ENCODE measurements at places on chromosomes 13 and 19. TPM values are rescaled to one million over a fixed set of nuclear protein-coding genes. Genes with fewer than 3 reads are reported as not detected.

DPRX gene
- not detected for total RNA-seq

LILRB5 gene
- 0.05 TPM for total RNA-seq

TLE6 gene
- total RNA-seq: 6.4 TPM

DNA sequence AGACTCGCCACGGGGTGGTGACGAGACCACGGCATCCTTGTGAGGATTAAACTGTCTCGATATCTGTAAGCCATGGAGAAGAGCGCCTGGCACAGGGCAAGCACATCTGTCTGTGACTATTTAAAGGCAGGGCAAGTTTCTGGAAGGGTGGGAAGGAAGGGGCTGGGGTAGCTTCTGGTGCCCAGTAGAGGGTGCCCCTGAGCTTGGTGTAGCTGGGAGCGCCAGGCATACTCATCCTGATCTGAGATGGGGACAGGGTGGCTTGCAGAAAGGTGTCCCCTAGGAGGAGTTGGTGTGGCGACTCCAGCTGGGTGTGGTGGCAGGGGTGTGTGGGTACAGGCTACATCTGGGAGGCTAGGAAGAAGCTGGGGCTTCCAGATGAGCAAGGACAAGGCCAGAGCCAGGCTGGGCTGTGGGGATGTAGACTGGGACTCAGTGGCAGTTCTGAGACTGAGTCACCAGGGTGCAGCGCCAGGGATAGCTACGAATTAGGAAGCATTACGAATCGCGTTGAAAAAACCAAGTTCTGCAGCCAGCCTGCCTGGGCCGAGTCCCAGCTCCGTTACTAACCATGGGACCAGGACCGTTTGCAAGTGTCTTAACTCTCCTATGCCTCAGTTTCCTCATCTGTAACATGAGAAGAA, 23.1 kb upstream of the ASPDH start:
- DNase-seq: no peak

DNA sequence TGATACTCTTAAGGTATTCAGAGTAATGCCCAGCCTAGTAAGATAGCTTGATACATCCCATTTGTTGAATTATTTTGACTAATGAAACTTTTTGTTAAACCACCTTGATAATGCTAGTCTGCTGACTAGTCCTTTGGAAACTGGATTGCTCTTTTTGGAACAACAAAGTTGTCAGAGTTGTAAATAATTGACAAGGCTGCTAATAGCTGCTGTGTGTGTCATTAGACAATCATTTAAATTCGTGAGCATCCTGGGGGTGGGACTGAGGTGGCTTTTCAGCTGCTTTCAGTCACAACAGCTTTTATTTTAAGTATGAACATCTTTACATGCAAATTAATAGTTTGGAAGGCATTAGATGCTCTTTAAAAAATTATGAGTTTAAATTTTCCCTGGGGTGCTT, 153.5 kb downstream of the HS6ST3 start:
- no peak for DNase-seq

DNA sequence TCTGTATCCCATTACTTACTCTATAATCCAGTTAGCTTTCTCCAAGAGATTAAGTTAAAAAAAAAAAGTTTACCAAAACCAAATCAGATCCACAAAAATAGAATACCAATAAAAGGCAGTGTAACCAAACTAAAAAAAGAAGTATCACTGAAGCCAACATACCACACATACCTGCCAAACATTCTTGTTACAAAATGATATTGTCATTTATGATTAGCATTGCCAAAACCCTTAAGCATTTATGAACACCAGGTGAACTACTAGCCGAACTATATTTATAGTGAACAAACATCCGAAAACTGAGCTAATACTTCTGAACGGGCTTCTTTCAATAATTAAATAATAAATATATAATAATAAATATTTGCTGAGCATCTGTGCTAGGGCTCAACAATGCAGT, 59.1 kb upstream of the EEF1AKMT1 start:
- no peak for DNase-seq

DNA sequence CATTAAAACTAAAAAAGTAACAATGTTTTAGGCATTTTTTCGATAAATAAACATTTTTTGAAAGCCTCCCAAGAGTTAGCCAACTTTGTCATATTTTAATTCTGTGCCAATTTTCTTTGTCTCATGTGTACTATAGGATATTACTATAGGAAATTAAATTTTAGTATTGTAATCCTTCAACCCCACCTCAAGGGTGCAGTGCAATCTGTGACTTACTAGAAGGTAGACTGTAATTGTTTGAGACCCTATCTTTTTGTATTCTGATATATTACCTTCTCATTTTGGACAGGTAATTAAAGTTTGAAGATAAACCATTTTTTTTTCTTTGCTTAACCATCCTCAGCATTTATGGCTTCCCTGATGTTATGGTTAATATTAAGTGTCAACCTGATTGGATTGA, 457.8 kb downstream of the PCDH20 start:
- DNase-seq: no peak

DNA sequence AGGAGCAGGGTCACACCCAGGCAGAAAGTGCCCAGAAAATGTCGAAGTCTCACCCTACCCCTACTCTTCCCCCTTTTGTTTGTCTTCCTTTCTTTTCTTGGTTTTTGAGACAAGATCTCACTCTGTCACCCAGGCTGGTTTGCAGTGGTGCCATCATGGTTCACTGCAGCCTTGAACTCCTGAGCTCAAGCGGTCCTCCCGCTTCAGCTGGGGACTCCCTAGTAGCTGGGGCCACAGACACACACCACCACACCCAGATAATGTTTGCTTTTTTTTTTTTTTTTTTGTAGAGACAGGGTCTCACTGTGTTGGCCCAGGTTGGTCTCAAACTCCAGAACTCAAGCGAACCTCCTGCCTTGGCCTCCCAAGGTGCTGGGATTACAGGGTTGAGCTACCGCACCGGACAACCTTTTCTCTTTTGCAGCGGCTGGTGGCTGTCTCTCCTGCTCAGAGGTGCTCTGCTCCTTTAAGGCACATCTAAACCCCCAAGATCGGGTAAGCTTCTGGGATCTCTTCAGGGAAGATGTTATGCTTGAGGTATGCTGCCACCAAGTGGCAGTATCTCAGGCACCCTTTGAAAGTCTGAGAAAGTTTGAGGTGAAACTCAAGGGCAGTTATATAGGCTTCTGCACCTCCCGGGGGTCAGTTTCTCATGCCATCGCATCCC, 22.4 kb upstream of the EBI3 start:
- DNase-seq: no peak

All from GM12878 (cell line).